ENCODE measurements at places on chromosomes 7 and 10.

DNA sequence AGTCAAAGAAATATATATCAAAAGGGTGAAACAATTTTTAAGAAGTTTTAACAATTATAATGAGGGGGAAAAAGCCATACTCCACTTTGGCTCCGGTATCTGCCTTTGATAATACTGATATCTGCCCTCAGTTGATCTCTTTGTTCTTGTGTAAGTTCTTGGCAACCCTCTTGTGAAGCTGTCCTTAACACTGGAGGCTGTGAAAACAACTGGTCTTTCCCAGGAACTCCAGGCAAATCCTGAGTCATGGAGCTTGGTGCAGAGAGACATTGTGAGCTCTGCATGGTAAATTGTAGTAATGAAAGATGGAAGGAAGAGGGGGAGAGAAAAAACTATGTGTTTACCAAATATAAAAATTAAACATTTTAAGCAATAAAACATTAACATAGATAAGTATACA is 11.9 kb upstream of the ERVW-1 start:
- DNase-seq = no peak

- no peak for DNase-seq
Observed at GRCh38 chr7:158868764-158869410, 12.5 kb downstream of the DYNC2I1 start.

GRCh38 chr7:74499835-74500388 is 46.2 kb downstream of the GTF2IRD1 start:
- no peak for DNase-seq

- DNase-seq = no peak
Observed at GRCh38 chr10:80187060-80187459, 18.3 kb downstream of the ANXA11 start.

DNA sequence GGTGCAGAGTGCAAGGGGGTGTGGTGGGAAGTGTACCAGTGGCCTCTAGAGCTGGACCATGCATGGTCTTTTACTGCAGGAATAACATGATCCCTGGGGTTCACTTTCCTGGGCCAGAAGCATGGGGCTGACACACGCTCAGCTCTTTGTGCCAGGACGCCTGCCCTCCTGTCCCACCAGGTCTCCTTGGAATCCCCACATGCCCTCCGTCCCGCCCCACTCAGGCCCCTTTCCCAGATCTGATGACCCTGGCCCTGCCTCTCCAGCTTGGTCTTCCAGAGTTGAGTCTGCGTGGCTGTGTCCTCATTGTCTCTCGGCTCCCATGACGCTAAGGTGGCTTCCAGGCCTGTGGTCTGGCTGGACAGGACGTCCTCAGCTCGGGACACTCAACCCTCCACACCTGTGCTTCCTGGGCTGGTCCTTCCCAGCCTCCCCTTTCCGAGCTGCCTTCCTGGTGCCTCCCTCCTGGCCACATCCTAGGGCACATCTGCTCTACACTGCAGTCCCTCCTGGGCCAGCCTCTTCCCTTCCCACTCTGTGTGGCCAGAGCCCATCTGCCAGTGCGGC is 249.5 kb upstream of the SHH start:
- DNase-seq = no peak

- DNase-seq = no peak
Observed at GRCh38 chr10:89470628-89471027, 56.3 kb downstream of the IFIT5 start.

- DNase-seq = no peak
Observed at GRCh38 chr7:38753347-38753746, 122.2 kb upstream of the AMPH start.

GRCh38 chr7:98753989-98754479 is 115.8 kb downstream of the TMEM130 start:
- no peak for DNase-seq

GRCh38 chr7:108203537-108203936 is 73.4 kb upstream of the LAMB4 start:
- no peak for DNase-seq

DNA sequence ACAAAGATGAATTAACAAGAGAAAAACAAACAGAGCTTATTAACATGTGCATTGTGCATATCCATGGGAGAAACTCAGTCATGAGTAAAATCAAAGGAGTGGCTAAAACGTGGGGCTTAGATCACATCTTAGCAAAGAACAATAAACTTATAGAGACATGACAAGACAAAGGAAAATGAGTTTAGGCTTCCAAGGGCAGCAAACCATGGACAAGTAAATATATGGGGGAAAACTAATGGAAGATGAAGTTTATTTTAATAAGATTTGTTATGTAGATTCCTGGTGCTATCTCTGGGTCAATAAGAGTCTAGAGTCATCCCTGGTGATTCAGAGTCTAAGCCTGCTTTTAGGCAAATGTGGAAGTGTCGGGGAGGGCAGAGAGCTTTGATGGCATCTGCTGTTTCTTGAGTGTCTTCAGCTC is 87.2 kb upstream of the PLPP4 start:
- DNase-seq = no peak

DNA sequence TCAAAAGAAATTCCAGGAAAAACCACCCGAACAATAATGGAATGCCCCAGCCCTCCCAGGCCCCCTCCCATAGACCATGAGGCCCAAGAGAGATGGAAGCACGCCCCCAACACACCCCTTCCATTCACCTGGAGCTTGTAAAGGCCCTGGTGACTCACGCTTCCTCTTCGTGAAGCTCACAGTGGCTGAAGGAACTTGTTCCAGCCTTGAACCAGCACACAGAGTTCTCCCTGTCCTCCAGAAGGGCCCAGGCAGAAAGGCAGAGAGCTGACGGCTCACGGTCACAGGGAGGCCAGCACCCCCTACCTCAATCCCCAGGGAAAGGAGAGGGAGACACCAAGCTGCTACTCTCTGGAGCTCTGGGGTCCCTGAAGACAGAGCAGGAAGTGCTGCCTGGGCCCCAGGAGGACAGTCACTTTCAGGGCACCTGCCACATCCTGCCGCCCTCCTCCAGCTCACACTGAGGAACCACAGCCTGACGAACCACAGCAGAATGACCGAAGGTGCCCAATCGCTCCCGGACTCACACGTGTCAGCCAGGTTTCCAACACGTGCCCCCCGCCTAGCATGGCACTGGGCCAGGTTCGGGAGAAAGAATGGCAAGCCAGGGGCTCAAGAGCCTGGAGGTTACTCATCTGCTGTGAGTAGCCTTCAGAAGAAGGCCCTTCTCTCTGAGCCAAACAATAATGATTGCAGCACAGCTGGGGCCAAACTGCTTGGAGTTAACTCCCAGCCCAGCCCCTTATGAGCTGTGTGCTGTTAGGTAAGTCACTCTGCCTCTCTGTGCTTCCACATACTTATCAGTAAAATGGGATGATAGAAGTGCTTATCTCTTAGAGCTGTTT is 52.8 kb downstream of the DLG5 start:
- DNase-seq = no peak

- DNase-seq = no peak
Observed at GRCh38 chr10:84493361-84493760, 165.0 kb downstream of the CCSER2 start.

DNA sequence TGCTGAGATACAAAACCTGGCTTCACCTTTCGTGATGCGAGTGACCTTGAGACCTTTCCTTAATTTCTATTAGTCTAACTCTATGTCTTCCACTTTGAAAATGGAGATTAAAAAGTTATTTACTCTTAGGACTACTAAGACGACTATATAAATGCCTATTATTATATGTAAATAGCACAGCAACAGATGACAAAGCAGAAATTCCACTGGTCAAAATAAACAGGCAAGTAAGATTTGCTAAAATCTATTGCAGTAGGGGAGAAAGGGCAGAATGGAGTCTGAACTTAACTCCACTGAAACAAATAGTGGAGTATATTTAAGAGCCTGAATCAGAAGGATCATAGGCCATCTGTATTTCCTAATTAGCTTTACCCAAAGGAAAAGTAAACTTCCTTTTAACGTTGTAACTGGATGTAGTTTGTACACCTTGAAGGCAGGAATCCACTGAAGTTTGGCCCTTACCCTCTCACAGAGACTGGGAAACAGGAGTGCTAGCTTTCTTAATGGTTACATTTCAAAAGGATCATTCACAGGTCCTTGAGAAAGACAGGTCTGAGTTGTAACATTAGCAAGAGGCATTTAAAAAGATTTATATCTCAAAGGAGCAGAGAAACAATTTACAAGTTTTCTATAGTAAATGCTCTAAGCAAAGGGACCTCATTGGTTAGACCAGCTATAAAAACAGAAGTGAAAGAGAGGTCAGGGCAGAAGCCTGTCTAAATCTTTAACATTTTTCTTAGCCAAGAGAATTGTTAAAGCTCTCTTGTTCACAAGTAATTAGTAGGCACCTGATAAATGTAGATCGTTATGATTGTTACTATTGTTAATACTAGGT is 332.5 kb downstream of the ZWINT start:
- DNase-seq = no peak

- DNase-seq = no peak
Observed at GRCh38 chr7:124444696-124445480, 320.7 kb downstream of the GPR37 start.

GRCh38 chr7:106029451-106029850 is 66.4 kb downstream of the CDHR3 start:
- DNase-seq = no peak

DNA sequence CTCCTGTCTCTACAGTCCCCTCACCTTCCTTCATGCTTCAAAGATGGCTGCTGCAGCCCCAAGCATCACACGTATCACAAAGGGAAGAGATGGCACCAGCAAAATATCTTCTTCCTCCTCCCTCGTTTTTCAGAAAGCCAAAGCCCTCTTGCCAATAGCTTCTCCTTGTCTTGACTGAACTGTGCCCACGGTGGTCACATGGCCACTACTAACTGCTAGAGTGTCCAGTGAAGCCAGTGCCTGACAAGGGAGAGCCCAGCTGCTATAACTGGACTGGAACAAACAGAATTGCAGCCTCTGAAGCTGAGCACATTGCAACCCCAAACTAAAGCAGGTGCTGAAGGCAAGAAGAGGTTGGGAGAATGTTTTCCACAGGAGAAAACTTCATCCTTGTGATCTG is 120.8 kb upstream of the RET start:
- no peak for DNase-seq

- no peak for DNase-seq
Observed at GRCh38 chr10:36063396-36063795, 421.3 kb upstream of the FZD8 start.

DNA sequence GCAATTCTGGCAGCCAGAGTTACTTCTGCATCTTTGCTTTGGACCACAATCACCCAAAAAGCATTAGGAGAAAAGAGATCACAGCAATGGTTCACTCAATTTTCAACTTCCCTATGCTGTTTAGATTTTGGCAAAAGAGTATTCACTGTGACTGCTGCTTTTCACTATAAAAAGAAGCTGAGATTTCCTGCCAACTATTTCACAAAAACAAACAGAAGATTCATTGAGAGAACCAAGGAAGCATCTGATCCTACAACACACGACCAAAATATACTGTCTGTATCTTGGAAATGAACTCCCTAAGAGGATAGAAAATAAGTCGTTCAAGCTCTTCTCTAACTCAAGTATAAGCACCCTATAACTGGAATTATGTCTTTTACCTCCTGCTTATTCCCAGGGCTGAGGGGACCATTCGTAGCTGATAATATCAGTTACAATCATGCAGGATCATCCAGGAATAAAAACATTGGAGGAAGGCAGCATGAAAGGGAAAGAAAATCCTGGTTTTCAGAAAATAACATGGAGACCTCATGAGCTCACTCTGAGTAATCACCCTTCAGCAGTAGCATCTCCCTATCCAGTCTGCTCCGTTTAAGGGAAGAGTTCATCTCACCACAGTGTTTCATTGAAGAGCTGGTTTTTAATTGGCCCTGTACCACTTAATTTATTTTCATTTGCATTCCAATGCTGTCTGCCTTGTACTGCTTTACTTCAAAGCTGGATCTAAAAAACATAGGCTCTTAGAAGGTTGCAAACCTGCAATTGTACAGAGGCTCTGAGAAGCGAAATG is 256.2 kb downstream of the PAXIP1 start:
- DNase-seq = peak; percentile 15

DNA sequence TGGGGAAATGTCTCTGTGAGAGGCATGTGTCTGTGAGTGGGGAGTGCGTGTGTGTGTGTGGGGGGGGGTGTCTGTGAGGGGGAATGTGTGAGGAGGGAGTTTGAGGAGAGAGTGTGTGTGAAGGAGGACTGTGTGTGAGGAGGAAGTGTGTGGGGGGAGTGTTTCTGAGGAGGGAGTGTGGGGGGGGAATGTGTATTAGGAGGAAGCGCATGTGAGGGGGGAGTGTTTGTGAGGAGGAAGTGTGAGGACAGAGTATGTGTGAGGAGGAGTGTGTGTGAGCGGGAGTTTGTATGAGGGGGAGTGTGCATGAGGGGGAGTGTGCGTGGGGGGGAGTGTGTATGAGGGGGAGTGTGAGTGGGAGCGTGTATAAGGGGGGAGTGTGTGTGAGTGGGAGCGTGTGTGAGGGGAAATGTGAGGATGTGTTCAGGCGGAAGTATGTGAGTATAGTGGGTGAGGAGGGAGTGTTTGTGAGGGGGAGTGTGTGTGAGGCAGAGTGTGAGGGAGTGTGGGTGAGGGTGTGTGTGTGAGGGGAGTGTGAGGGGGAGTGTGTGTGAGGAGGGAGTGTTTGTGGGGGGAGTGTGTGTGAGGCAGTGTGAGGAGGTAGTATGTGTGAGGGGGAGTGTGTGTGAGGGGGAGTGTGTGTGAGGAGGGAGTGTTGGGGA is 21.8 kb upstream of the PTPRN2 start:
- no peak for DNase-seq
